ENCODE measurements at places on chromosomes 5 and 9.

- DNase-seq: no peak
Measured at GRCh38 chr5:57181154-57181553, 7.3 kb downstream of the GPBP1 start.

DNA sequence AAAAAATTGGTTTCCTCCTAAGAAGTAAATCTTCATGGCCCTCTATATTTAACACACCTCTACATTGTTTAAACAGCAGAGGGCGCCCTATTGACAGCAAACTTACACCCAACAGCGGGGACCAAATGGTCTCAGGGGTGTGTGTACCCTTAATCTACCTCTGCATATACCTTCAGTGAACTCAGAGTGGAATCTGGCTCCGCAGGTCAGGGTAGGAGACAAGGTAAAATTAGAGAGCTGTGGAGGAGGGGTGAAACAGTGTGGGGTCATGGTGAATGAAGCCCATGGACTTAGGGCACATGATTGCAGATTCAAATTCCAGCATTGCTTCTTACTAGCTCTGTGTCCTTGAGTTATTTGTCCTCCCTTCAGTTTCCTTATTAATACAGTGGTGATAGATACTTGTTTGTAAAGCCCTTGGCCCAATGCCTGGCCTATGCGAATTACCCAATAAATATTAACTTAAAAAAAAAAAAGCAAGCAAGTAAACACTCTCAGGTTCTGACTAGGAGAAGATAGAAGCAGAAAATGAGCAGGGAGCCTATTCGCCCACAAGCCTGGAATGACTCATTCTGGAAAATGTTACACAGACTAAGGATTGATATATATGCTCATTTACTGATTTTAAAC, 122.9 kb downstream of the CAVIN4 start:
- DNase-seq: no peak

- no peak for DNase-seq
Measured at GRCh38 chr9:126952205-126952977, 37.8 kb downstream of the RALGPS1 start.

GRCh38 chr5:86143837-86144236, 473.9 kb upstream of the COX7C start:
- no peak for DNase-seq

DNA sequence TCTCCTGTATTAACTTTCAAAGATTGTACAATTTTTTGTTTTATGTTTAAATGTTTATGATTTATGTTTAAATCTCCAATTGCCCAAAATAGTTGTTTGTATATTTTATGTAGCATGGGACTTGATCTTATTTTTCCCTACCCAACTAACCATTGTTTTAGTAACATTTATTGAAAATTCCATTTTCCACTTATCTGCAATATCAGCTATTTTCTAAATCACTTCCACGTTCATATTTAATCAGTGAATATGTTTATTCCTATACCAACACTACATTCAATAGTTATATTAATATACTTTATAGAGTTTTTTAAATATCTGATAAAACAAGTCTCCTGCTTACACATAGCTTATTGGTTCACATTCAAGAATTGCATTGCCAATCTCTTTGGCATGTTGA, 532.2 kb downstream of the CHSY3 start:
- DNase-seq: no peak

DNA sequence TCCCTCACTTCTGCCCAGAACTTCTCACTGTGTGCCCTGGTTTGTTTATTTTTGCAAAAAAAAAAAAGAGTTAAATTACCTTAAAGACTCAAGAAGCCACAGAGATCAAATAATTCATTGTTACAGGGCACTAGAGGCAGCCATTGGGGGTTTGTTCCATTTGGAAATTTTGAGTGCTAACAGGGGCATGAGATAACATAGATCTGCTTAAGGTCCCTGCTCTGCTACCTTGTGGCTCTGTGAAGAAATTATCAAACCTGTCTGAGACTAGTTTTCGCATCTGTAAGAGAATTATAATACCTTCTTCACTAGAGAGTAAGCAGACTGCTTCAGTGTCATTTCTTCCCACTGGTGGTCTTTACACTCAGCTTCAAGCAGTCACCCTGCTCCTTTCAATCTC, 394 bp downstream of the TLR4 start:
- no peak for DNase-seq

- no peak for DNase-seq
Measured at GRCh38 chr5:80668016-80668969, 13.5 kb upstream of the DHFR start.

DNA sequence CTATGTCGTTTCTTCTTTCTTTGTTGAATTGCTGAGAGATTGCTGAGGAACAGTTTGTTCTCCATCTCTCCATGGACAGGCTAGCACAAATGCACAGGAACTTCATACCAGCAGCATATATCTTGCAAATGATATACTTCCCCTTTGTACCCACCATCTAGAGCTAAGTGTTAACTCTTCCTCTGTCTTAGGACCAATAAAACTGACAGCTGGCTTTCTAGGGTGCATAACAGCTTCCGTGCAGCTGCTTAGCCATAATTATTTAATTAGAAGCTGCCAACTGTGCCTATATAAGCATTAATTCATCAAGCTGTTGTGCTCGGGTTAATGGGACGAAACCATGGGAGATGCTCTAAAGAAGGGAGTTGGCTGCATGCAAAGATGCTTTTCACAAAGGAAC, 38.7 kb downstream of the KCTD16 start:
- DNase-seq: no peak

GRCh38 chr5:74319076-74319475, 321.5 kb downstream of the ENC1 start:
- no peak for DNase-seq

GRCh38 chr5:65986050-65986451, 59.7 kb downstream of the ERBIN start:
- DNase-seq: no peak

DNA sequence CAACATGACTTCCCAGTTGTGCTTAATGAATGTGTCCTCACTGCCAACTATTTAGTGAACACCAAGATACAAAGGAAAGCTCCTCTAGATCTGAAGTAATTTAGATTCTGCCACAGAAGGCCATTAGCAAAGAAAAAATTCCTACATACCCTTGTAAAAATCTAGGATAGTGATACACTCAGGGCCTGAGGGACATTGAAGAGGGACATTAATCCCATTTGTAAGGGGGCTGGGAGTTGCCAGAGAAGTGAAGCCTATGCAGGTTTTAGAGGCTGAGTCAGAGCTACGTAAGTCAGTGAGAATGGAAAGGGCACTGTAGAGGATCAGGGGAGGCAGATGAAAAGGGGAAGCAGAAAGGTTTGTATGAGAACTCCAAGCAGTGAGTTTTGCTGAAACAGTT, 286.9 kb upstream of the TARS1 start:
- no peak for DNase-seq

- no peak for DNase-seq
Measured at GRCh38 chr9:137050570-137050969, 3.3 kb downstream of the ENTPD2 start.

DNA sequence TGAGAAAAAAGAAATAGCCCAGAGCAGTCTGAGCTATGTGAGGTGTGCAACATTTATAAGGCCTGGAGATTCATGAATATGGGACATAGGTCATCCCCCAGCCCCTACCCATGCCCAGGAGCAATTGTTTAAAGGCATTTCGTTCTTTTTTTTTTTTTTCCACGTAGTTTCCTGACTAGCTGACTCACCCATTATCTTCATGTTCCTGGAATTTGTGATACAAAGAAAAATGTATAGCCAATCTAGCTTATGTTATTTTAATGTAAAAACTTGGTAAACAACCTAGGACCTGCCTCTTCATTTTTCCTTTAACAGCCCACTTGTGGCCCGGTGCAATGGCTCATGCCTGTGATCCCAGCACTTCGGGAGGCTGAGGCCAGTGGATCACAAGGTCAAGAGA, 81.3 kb downstream of the OSTF1 start:
- DNase-seq: no peak

GRCh38 chr5:66814146-66814991, 218.2 kb downstream of the MAST4 start:
- DNase-seq: no peak

DNA sequence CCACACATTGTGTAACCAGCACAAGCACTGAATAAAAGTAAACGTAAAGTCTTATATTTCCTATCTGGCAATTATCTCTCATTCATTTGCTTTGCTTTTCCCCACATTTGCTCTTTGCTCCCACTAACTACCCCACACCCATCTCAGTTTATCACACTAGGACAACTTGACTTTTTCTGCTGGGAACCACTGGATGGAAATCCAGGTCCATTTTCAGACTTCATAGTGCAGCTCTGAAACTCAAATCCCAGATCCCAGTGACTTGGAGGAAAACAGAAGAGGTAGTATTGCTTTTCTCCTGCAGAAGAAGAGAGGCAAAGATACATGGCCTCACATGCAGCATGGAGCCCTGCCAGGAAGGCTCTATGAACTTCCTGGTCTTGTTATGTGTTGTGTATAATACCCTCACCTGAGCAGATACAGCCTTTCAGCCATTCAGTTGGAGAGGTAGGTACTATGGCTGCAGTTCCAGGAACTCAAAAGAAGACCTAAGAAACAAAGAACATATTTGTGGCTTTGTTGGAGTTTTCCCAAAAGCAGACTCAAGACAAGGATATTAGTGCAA, 90.0 kb upstream of the NIPBL start:
- DNase-seq: no peak

DNA sequence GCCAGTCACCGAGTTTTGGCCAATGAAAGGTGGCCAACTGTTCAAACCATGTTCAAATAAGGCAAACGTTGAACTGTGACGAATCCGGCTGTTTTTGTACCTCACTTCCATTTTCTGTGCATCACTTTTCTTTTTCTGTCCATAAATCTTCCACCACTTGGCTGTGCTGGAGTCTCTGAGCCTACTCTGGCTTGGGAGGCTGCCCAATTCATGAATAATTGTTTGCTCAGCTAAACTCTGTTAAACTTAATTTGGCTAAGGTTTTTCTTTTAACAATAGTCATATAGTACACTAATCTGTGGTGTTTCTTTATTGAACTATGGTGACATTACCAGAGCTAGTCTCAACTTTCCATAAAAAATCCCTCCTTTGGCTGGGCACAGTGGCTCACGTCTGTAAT, 11.3 kb downstream of the NIM1K start:
- no peak for DNase-seq

DNA sequence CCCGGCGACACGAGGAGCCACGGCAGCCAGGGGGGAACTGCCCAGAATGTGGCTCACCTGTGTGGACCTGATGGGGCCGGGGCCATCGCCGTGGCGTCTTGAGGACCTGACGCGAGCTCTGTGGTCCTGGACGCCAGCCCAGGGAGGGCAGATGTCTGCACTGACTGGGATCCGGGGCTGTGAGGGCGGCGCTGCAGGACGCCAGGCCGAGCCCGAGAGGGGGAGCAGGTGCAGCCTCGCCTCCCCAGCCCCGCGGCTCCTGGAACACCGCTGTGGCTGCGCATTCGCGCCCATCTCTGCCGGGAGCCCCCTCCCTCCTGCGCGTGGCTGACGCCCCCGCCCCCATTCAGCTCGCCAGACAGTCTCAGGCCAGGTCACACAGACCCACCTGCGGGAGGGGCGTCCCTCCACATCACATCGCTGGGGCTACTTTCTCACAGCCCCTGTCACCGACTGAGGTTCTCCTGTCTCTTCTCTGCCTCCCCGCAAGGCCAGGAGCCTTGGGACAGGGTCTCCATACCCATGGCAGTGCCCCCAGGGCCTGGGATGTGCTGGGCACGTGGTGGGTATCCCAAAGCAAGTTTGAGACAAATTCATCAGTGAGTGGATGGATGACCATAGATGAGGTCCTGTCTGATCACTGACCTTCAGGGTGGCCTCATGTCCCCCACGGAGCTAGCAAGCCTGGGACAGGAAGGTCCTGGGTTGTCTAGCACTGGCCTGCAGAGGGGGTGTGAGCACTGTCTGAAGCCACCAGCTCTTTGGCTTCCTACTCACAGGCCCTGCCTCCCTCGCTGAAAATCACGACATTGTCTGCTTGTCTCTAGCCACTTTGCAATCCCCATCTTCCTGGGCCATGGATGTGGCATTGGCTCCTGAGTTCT, 47.3 kb downstream of the RASGEF1C start:
- DNase-seq: no peak

- no peak for DNase-seq
Measured at GRCh38 chr9:4832786-4833579, 40.2 kb downstream of the RCL1 start.

- DNase-seq: no peak
Measured at GRCh38 chr9:23658376-23659258, 167.4 kb downstream of the ELAVL2 start.

GRCh38 chr5:22665801-22666200, 187.3 kb downstream of the CDH12 start:
- DNase-seq: no peak

DNA sequence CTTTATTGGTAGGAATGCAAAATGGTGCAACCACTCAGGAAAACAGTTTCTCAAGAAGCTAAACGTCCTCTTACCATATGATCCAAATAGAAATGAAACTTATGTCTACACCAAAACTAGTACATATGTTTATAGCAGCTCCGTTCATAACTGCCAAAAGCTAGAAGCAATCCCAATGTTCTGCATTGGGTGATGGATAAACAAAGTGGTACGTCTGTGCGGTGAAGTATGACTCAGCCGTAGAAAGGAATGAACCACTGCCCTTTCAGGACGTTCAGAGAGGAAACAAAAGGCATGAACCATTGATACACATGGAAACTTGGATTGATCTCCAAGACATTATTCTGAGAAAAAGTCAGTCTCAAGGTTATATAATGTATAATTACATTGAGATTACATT, 27.6 kb downstream of the HNRNPH1 start:
- no peak for DNase-seq

- DNase-seq: no peak
Measured at GRCh38 chr9:112044881-112045280, 130.2 kb downstream of the SUSD1 start.

DNA sequence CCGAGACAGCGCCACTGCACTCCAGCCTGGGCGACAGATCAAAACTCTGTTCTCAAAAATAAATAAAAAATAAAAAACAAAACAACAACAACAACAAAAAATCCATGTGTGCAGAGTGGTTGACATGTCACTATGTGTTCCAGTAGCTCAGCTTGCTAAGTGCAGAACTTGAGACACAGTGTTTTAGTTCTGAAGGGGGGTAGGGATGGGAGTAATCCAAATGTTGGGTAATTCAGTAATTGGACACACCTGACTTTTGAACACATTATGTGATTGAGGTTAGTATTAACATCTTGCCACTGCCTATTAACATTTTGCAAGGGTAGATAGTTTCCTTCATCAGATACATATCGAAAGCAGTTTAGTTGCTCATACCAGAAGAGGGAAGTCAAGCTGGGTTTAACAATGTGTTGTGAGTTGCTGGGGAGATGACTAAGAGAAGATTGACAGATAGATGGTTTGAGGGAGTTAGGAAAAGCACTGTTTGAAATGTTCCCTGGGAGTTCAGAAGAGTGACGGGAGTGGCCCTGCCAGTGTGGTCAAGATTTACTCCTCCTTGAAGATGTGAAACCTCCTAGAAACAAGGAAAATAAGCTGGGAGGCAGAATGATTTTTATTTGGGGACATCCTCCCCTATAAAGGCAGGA, 928 bp downstream of the HACD4 start:
- no peak for DNase-seq

GRCh38 chr9:5438301-5439162, 807 bp upstream of the PLGRKT start:
- DNase-seq: no peak

DNA sequence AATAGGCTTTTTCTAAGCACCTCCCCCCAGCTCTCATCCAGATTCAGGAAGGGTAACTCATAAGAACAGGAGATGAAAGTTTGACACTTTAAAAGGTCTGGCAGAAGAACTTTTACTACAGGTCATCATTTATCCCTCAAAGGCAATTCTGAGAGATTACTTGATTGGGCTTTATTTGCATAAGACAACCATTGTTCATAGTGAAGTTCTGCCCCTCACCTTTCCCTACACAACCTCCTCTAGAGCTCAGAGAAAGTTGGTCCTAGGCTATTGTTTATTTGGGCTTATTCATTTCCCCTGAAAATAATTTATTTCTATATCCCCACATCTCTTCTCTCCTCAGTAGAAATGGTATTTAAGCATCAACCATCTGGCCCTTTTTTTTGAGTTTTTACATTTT, 568.4 kb downstream of the ZNF608 start:
- no peak for DNase-seq

All from C1 segment of cervical spinal cord (tissue), 14 donors.